ENCODE measurements at places on chromosomes 5 and 9.

DNA sequence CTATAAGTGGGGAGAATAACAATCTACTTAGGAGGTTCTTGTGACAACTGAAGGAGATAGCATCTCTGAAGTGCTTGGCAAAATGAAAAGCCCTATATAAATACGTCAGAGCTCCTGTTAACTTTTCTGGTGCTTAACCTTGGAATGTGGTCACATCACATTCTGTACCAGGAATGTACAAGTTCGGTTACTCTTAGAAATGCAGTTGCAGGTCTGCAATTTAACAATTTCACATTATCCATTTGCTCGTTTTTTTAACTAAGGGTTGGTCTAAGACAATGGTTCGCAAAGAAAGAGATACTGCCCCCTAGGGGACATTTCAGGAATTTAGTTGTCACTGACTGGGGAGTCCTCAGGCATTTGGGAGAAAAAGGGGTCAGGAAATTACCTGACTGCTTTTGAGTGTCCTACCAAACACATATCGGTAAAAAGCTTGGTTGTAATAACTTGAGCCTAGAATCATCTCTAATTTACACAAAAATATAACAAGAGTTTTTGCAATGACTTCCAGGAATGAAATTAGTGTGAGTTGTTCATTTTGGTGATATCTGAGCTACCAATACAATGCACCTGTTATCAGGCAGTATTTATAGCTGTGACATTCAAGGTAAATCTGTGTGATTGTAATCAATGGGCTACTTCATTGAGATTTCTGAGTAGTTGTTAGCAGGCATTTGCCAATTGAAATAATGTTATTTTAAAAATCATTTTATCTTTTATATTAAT lies 5.4 kb upstream of the HBEGF start:
- DNase-seq, result peak; percentile 86

GRCh38 chr9:5896863-5897262 lies 6.2 kb downstream of the MLANA start:
- no peak for DNase-seq

- no peak for DNase-seq
These were observed 126.4 kb downstream of the PARP8 start for GRCh38 chr5:50792843-50793242.

DNA sequence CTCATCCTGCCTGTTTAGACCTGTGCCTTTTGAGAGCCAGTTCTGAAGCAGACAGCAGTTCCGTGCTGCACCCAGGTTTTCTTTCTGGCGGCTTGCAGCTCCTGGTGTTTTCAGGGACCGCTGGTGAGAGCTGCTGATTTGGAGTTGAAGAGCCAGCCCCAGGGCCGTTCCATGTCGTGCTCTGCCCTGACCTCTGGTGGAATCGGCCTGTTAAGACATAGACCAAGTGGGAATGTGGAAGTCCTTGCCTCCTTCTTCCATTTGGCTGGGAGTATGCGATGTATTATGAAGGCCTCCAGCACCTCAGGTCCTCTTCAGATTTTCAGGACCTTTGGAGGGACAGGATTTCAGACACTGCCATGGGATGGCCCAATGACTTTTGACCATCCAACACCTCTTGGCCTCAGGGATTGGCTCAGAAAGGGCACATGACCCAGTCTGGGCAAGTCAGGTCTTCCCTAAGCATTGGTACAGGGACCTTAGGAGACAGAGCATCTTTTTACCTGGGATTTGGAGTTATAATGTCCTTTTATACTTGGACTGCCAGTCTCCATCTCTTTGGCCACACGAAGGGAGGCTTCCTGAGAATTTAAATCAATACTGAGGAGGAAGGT lies 136.1 kb upstream of the CLINT1 start:
- DNase-seq, result peak; percentile 75

DNA sequence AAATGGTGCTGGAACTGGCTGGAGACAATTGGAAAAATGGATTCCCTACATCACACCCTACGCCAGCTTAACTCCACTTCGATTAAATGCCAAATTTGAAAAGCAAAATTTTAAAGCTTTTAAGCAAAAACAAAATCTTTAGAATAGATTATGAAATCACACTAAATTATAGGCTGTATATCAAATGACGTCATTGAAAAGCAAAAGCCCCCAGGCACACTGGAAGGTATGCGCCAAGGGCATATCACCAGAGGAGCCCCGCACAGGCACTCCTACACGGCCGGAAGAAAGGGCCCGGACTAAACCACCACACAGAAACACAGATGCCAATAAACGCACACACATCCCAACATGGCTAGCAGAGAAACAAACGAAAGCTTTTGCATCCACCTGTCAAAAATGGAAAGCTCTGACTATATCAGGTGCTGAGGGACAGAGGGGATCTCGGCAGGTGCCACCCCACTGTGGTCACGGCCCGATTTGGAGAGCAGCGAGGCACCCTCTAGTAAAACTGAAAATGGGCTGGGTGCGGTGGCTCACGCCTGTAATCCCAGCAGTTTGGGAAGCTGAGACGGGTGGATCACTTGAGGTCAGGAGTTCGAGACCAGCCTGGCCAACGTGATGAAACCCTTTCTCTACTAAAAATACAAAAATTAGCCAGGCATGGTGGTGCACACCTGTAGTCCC lies 17.0 kb upstream of the MXD3 start:
- no peak for DNase-seq

GRCh38 chr5:43268188-43268820 lies 44.9 kb downstream of the HMGCS1 start:
- DNase-seq, result no peak

DNA sequence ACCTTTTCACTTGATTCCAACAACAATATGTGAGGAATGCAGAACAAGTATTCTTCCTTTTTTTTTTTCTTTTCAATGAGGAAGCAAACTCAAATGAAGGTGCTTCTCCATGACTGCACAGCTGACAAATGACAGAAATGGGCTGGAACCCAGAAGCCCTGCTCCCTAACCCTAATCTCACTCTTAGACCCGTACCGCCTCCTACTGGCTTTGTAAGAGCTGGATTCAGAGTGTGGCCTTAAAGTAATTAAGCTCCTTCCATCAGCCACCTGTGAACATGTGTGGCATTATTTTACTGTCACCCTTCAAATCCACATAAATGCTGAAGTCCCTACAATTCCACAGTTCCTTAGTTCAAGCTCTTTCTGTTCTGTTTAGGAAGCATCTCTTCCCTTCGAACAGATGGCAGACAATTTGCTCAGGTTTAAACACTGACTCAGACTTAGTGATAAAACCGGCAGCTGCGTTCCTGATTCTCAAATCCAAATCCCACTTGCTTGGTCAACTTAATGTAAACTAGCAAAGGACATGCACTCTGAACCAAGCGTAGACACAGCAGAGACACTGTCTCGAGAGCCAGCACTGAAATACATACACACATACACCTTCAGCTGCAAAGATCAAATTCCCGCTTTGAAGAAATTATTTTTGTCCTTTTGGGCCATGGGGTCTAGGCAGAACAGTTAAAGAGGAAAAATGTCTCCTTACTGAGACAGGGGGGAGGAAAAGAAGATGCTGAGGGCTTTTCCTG lies 316.7 kb upstream of the TLE4 start:
- no peak for DNase-seq

Measured in Caco-2 (cell line).